ENCODE measurements at places on chromosomes 6 and 20.

GRCh38 chr6:46059608-46060007 lies 43.9 kb upstream of the CLIC5 start:
- no peak for DNase-seq

DNA sequence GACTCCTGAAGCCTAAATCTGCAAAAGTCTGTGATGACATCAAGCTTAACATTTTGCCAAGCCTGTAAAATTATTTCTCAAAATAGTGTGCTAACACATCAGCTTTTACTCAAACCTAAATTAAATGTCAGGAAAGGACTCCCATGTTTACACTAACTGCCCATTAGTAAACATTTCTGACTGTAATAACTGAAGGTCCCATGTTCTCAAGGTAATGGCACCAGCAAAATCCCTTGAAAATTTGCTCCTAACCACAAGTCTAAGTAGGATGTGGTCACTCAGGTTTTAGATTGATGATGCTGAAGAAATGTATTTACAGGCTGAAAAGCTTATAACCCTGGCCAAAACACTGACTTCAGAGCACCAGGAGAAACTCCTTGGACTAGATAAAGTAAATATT lies 33.0 kb downstream of the BACH2 start:
- DNase-seq = no peak

DNA sequence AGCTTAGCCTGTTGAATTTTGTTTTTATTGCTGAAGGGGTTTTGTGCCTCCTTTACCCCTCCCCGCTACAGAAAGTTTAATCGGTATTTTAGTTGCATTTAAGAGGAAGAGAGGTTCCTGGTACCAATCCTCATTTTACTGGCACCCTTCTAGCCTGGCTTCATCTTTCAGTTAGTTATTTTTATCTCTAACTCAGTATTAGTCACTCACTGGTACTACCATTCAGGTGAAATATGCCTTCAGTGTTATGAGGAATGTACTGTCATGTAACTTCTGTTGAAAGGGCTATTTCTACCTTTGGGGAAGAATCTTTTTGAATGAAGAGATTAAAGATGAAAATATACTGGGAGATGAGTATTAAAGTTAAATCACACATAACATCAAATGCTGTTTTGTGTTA lies 211.8 kb downstream of the CDKAL1 start:
- no peak for DNase-seq

DNA sequence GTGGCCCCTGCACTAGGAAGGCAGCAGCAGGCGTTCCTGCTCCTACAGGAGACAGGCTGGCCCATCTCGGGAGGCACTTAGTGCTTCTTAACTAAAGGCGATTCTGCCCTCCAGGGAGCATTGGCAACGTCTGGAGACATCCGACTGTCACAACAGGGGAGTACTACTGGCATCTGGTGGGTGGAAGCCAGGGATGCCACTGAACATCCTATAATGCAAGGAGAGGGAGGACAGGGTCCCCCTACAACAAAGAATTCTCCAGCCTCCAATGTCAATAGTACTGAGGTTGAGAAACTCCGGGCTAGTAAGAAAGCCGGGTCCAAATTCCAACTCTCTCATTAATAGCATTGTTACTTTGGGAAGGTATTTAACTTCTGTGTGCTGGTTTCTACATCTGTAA lies 119.4 kb upstream of the ARMC2 start:
- DNase-seq = no peak

DNA sequence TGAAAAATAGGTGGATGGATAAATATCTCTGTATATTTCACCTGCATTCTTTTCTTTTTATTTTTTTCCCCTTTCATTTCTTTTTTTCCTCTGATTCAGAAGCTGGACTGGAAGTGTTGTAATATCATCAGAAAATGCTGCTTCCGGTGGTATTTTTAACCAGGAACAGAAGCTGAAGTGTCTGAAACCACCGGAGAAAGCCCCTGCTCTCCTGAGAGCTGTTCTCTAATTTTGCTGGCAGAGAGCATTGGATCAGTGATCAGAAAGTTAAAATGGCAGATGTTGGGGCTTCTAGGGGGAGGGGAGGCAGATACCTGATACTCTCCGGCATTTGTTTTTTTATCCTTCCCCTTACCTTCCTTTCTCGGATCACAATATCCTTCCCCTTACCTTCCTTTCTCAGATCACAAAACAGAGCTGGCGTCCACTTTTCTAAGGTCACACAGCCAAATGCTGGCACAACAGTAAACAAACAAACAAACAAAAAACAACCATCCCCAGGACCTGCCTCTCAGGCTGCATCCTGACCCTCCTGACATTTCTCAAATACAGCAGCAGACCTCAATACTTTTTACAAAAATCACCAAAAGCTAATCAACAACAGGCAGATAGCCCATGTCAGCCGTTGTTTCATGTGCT lies 143.2 kb upstream of the ZNF217 start:
- no peak for DNase-seq

DNA sequence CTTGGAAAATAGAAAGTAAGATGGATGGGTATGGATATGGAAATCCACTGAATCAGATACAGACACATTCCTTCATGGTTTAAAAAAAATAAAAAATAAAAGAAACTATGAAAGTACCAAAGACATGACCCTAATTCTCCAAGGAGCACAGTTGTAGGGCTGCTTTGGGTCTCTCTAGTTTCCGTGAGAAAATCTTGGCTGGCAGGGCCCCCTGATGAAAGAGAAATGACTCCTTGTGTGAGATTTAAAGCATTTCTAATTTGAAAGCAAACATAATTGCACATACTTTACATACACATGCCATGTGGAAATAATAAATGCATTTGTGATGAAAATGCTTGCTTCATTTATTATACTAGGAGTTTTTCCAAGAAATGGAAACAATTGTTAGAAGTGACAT lies 593.9 kb upstream of the BTBD3 start:
- no peak for DNase-seq

GRCh38 chr6:71347119-71347518 lies 58.5 kb downstream of the OGFRL1 start:
- no peak for DNase-seq

GRCh38 chr6:139427199-139427598 lies 52.8 kb upstream of the CITED2 start:
- DNase-seq = no peak

- DNase-seq = no peak
Observed at GRCh38 chr6:31842053-31842452, 14.5 kb downstream of the HSPA1B start.

DNA sequence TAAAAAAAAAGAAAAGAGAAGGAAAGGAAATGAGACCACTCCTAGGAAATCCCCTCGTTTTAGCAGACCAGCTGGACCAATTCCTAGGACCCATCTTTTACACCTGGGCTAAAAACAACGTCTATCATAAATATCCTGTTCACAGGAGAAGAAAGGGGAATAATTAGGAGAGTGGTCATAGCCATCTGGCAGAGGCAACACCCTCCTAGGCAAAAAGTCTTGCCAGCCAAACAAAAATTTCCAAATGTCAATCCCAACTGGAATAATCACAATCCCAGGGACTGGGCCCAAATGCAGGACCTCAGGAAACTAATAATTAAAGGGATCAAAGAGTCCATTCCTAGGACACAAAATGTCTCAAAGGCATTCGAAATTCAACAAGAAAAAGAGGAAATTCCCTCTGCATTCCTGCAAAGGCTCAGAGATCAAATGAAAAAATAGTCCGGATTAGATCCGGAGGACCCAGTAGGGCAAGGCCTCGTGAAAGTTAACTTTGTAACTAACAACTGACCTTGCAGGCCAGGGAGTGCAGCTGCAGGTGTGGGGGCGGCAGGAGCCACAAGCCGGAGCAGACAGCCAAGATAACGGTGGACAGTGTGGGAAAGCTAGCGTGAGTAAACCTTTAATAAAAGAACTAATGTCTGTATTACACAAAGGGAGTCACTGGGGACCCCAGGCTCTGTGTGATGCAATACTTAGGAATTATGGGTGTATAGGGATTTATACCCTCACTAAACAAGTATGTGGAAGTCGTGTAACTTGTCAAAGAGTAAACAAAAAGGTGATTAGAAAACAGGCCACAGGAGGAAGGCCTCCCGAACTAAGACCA lies 11.7 kb downstream of the LCA5 start:
- no peak for DNase-seq

- no peak for DNase-seq
Observed at GRCh38 chr6:24933868-24934401, 1.8 kb downstream of the RIPOR2 start.

DNA sequence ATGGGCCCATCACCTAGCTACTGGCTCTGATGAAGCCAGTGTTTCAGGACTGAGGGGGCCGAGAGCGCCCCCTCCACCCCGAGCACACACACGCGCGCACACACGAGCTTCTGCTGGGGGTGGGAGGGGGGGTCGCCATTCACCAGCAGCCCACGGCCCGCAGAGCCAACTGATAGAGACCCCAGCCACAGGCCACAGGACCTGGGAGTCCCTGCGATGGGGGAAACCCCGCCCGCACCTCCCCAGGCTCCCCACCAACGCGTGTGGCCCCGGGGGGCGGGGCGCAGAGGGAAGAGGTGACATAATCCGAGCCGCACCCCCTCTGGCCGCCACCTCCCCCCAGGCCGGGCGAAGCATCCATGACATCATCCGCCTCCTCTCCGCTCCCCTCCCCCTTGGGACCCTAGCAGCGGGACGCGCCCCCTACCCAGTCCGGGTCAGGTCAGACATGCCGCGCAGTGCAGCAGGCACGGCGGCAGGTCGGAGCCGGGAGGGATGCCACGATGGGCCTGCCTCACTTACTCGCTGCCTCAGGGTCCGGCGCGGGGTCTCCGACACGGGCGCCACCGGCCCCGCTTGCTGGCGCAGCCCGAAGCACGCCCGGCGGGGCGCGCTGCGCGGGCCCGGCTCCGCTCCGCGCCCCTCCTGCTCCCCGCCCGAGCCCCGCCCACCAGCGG lies at the start of gene LZTS3:
TSS of gene LZTS3 (minus strand) at position 617 of the 677 bp plus-strand sequence. CDS start 6,386 bp downstream, outside the sequence.
- peak; percentile 72 for DNase-seq

GRCh38 chr20:63703976-63704748 lies 3.6 kb downstream of the ARFRP1 start:
- DNase-seq = no peak

DNA sequence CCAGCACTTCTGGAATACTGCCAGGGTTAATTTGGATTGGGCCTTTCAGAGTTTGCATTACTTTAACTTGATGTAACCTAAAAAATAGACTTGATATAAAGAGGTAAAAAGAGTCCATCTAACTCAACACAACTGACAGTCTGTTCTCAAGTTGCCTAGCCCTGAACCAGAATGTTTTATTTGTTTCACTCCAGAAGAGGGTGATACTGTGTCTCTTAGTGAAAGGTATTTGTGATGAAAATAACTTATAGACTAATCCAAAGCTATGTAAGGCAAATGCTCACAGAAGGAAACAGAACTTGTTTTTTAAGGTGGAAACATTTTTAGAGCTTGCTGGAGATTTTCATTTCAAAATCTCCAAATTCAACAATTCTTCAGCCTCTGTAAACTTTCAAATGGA lies 469.1 kb upstream of the RUNX2 start:
- DNase-seq = no peak

GRCh38 chr20:57693670-57694329 lies 16.0 kb downstream of the PMEPA1 start:
- no peak for DNase-seq

GRCh38 chr6:134714679-134715078 lies 235.2 kb downstream of the ALDH8A1 start:
- DNase-seq = no peak

DNA sequence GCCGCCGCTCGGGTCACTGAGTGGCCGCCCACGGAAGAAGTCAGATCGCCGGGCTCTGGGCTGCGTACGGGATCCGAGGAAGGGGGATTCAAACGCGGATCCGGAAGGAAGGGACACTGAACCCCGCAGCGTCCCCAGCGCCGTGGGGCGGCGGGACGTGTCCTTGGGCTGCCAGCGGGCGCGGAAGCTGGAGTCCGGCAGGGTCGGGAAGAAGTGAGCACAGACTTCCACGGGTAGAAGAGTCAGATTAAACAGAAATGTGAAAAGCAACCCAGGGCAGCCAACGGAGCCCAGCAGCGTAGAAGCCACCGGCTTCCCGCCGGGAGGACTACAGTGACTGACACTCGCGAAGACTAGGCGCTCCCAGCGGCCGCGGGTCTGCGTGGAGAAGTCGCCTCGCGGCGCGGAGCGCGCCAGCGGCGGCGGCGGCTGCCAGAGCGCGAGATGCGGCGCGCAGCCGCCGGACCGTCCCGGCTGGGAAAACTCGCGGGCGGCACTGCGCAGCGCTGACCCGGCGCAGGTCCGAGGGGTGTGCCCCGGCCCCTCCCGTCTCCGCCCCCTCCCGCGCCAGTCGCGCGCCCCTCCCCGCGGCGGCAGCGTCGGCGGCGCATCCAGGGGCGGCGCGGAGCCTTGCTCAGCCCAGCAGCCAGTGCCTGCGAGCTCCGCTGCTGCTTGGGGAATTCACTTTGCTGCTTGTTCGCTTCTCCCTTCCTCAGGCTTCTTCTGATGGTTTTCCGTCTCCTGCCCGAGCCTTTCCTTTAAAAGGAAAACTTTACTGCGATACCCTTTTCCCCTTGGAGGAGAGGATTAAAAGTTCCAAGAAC lies at the start of gene SAMD5:
TSS of gene SAMD5 (plus strand) at position 649 of the 824 bp plus-strand sequence. CDS start 239 bp downstream, outside the sequence.
- DNase-seq = no peak

DNA sequence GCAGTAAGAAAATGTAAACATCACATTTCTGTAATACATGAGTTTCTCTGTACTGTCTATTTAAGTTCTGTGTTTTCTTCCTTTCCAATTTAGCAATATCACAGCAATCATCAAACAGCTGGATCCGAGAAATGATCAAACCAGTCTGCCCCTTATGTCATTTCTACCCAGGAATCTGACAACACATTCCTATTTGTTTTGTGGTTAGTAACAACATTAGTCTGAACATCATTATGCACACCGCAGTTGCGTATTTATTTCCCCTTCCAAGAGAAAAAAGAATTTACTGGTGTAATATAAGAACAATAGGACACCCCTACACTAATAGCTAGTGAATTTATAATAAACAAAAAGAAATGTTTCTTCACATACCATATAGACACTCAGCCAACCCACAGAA lies 179.5 kb downstream of the BTBD9 start:
- no peak for DNase-seq

DNA sequence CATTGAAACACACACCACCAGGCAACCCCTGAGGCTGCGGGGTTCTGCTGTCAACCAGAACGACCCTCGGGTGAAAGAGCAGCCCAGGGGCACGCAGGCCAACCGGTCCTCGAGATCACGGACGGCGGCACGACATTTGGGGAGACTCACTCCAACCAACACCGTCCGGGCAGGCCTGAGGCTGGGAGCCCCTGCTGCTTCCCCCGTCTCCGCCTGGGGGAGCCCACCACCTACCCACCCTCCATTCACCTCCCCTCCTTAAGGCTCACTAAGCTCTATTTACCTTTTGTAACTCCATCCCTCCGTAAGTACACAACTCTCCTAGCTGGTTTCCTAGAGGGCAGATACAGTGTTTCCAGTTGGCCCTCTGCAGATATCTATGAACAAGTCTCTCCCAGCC lies 971.3 kb upstream of the DEFB115 start:
- no peak for DNase-seq

- DNase-seq = no peak
Observed at GRCh38 chr20:137668-138490, 4.5 kb upstream of the DEFB126 start.

- DNase-seq = no peak
Observed at GRCh38 chr6:12769556-12770256, 53.1 kb downstream of the PHACTR1 start.
